ENCODE measurements at places on chromosomes 7 and 10. TPM values are rescaled to one million over a fixed set of nuclear protein-coding genes. Genes with fewer than 3 reads are reported as not detected.

DNA sequence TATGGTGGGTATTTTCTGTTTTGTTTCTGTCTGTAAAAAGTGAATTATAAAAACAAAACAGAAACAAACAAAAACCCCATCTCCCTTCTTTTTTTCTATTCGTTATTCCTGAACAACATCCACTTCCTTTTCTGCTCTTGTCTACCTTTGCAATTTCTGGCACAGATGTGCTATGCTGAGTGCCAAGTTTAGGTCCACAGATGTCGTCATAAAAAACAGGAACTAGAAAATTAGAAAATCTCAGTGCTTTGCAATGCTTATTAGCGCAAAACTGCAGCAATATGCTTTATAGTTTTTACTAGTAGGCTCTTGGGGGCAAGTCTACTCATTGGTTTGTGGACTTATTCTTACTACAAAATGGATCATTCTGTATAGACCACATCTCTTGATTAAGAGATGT is 94.2 kb upstream of the PRKCQ start:
- no peak for DNase-seq

- DNase-seq, result no peak
These were observed 64.2 kb downstream of the PRLHR start for GRCh38 chr10:118531105-118531852.

- DNase-seq, result no peak
These were observed 53.5 kb downstream of the PODXL start for GRCh38 chr7:131502810-131503508.

DNA sequence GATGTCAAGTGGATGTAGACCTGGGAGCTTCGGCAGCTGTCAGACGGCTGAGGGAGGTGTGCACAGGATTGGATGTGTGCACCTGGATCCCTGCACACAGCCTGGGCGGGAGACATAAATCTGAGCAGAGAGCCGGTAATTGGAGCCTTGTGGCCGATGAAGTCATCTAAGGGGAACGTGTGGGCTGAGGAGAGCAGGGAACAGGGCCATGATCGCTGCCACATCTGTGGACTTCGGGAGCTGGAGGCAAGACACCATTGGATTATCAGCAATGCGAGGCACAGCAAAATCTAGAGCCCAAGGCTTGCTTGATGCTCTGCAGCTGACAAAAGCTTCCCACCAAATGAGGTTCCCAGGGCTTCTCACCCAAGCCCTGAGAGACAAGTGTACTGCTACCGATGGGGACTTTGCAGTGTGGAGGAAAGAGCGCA is 147.7 kb downstream of the PTPN20 start:
- no peak for DNase-seq

DNA sequence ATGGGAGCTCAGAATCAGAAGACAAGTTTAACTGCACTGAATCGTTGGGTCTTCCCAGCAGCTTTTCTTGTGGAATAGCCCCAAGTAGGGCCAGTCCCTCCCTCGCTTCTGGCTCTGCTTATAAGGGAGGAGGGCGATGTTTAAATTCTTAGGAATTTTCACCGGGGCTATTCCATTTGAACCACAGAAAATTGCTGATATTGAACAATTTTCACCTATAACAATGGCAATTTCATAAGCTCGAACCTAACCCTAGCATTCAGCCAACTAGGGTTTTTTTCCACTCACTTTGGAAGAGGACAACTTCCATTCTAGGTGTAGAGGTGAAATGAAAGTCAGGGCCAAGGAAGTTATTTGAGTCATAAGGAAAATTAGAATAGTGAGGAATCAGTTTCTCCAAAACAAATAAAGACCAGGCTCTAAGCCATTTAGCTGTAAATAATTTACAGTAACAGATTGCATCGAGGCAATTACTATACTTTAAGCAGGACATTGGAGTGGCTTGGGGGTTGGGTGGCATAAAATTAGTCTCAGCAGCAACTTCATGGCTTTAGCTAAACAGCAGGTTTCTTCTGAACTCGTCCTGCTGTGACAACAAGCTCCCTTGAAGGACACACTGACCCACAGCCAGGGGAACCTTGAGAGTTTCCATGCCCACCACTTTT is 1.5 kb upstream of the ATP6V0A4 start:
- no peak for DNase-seq

DNA sequence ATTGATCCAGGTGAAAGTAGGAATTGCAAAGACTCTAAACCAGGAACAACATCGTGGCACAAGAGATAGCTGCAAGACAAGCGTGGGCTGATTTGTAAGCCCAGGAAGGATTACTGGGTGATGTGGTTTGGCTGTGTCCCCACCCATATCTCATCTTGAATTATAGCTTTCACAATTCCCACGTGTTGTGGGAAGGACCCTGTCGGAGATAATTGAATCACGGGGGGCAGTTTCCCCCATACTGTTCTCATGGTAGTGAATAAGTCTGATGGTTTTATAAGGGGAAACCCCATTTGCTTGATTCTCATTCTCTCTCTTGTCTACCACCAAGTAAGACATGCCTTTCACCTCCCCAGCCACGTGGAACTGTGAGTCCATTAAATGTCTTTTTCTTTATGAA is 59.5 kb downstream of the ST8SIA6 start:
- DNase-seq, result no peak

Gene GPR26
- total RNA-seq, result 0.07 TPM

Gene CALCR
- 4.0 TPM for total RNA-seq

DNA sequence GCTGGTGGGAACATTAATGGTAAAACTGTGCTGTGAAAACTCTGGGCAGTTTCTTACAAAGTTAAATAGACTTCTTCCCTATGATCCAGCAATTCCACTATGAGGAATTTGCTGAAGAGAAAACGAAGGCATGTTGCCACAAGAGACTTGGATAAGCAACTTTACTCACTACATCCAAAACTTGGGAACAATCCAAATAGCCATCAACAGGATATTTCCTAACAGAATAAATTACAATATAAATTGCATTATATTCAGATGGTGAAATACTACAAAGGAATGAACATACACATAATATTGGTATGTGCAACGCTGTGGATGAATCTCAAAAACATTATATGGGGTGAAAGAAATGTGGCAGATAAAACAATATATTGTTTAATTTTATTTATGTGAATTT is 21.4 kb upstream of the MKI67 start:
- DNase-seq, result no peak

- no peak for DNase-seq
These were observed 77.7 kb downstream of the WDFY4 start for GRCh38 chr10:48762064-48763042.

GRCh38 chr7:120554960-120555571 is 282.1 kb downstream of the KCND2 start:
- DNase-seq, result peak; percentile 48

Data from H7 (cell line).